ENCODE measurements at places on chromosomes 3 and 15.
A peak's percentile ranks its signal among the peaks of the same experiment; 100 is the strongest.

- no peak for DNase-seq
These were observed 23.5 kb downstream of the TMEM43 start for GRCh38 chr3:14148041-14148985.

DNA sequence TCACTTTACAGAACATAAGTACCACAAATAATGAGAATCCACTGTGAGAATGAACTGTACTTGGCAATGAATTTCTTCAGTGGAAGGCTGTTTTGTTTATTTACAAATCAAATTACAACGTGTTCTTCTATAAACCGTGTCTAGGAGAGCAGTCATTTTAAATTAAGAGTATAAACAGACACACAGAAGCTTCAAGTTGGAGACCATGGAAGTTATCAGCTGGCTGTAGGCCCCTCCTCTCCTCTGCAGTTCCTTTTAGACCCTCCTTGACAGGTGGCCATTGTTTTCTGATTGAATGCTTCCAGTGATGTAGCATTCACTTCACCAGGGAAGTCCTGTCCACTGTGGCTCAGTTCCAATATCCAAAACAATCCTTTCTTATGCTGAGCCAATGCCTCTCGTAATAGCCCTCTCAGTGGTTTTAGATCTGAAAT lies 7.3 kb upstream of the MAPK6 start:
- DNase-seq, result no peak

- DNase-seq, result no peak
These were observed 35.5 kb upstream of the CHMP2B start for GRCh38 chr3:87191641-87192040.

DNA sequence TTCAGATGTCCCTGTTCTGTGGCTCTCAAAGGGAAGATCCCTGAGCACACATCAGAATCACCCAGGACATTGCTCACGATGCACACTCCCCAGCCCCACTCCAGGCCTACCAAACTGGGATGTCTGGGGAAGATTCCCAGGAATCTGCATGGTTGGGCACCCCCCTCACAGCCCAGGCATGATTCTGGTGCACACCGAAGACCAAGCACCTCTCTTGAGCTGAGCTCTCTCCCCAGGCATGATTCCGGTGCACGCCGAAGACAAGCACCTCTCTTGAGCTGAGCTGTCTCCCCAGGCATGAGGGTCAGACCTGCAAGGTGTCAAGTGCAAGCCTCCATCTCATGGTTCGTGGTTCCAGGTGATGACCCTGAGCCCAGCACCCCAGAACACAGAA lies 112.2 kb upstream of the MEF2A start:
- DNase-seq, result no peak

DNA sequence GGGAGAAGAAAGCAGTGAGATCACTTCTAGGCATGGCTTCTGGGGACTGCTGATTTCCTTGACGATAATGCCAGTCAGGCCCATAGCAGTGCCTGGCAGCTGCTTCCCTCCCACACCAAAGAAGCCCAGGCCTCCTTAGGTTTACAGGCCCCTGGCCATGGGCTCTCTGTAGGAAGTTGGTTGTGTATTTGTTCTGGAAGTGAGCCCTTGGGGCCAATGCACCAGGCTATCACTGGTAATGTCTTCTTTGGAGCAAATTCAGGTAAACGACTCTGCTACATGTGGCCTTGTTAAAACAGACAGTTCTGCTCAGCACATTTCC lies 89.3 kb downstream of the CCNL1 start:
- DNase-seq, result no peak

DNA sequence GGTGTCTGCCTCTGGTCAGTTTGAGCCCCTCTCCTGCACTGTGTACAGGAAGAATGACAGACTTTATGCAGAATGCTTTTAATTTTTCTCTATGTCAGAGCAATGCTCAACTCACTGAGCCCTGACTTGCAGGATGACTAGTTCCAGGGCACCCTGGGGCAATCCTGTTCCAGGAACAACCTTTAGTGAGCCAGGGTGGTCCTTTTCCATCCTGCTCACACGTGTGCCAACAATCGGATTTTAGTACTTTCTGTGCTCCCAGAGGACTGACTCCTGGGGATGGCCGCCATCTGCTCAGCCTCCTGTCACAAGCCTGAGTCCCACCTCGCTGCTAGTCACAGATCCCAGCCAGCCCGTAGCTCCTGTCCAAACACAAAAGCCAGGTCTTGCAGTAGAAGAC lies 48.2 kb upstream of the ALDH1A3 start:
- no peak for DNase-seq

GRCh38 chr3:46501702-46502101 lies 3.9 kb downstream of the RTP3 start:
- no peak for DNase-seq

DNA sequence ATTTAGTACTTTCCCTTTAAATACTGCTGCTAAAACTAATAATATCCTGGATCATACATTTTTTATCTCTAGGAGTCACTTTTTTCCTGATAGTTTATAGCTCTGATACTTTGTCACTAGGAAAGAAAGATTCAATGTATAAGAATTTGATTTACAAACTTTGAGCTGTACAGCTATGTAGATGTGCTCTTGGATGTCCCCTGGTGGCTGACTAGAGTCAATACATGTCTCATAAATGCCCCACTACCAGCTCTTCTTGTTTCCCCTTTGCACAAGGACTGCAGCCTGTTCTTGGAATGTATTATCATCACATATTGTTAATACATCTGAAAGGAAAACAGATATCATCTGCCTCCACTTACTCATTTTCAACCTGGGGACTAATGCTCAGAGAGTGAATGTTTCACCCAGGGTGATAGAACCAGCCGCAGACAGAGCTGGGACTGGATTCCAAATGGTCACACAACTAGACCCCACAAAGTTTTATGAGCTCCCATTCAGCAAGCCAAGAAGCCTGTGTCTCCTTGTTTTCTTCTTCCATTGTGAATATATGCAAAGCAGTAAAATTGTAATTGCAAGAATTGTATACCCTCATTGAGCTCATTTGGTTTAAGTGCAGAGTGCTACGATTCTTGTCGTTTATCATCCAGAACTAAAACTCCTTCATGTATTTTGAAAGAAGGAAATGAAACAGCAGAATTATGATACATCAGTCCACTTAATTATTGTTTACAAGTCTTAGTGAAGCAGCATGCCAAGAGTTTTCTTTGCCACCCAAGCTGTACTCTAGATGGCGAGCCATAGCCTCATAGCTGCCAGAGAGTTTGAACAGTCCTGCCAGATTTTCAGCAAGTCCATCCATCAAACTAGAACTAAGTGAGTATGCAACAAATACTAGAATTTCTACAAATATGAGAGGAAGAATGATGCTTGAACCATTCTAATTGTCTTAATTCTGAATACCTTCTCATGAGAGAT lies 261.6 kb upstream of the LMCD1 start:
- peak; percentile 21 for DNase-seq

- no peak for DNase-seq
These were observed 112.3 kb downstream of the NR1I2 start for GRCh38 chr3:119894195-119894594.

All from T-helper 1 cell (primary cell).